ENCODE measurements at places on chromosomes 7 and 10. TPM values are rescaled to one million over a fixed set of nuclear protein-coding genes. Genes with fewer than 3 reads are reported as not detected.

- no peak for DNase-seq
Measured at GRCh38 chr7:128236924-128237586, 4.0 kb upstream of the LEP start.

- no peak for DNase-seq
Measured at GRCh38 chr7:91165006-91165845, 99.0 kb upstream of the FZD1 start.

Gene TMEM248
- total RNA-seq, result 73.7 TPM

- peak; percentile 12 for DNase-seq
Measured at GRCh38 chr7:93117852-93118530, at the start of gene SAMD9. Gene SAMD9, minus strand, starts transcription at chr7:93117979. Its CDS starts 11,882 bp downstream, at chr7:93106097.

DNA sequence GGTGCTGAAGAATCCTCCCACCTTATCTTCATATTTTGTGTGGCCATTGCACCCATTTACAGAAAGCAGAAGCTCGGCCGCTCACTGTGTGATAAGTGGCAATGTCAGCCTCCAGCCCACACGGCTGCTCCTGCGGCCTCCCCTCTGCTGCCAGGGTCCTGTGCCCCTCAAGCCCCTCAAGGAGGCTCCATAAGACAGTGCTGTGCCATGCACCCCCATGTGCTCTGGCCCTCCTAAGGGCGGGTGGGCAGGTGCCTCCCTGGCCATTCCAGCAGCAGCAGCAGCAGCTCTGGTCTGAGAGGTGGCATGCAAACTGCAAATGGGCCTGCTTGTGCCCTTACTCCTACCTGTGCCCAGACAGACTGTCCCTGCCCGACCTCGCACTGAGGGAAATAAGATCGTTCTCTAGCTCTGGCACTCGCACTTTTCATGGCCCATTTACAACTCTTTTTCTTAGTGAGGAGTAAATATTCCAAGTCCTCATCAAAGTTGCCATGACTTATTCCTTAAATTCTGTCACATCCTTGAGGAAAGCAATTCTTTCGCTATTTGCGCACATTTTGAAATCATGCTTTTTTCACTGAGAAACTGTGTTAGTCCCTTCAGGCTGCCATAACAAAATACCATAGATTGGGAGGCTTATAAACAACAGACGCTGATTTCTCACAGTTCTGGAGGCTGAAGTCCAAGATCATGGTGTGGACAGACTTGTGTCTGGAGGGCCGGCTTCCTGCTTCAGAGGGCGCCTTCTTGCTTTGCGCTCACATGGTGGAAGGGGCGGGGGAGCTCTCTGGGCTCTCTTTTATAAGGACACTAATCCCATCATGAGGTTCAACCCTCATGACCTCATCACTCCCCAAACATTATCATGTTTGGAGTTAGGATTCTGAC, 187.8 kb downstream of the COBL start:
- no peak for DNase-seq

DNA sequence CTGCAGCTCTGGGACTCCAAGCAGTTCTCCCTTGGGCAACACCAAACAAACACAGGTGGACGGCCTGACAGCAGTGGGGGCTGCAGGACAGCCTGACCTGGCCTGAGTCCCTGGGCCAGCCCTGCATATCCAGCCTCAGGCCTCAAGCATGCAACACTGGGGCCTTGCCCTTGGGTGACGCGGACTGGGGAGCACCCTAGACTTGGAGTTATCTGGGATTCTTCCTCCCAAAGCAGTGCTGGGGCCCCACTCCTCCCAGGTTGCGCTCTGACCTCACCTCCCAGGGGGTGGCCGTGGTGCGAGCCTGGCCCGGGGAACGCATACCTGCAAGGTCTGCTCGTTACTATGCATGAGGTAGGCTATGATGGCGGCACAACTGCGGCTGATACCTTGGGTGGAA, 6.2 kb upstream of the TMEM120A start:
- DNase-seq, result no peak

Gene SDHAF3
- total RNA-seq, result 7.0 TPM

Gene BAMBI
- 4.1 TPM for total RNA-seq

Gene SCD
- 0.77 TPM for total RNA-seq

All from T-helper 17 cell (primary cell).